COLO829 (cell line): ENCODE measurements at places on chromosomes 5 and 9.

- DNase-seq = no peak
These were observed 590.8 kb upstream of the ADAMTS16 start for GRCh38 chr5:4549351-4549750.

GRCh38 chr5:78895616-78896015 lies 89.5 kb downstream of the ARSB start:
- no peak for DNase-seq

- DNase-seq = no peak
These were observed 148.3 kb downstream of the FSTL4 start for GRCh38 chr5:133464013-133464412.

DNA sequence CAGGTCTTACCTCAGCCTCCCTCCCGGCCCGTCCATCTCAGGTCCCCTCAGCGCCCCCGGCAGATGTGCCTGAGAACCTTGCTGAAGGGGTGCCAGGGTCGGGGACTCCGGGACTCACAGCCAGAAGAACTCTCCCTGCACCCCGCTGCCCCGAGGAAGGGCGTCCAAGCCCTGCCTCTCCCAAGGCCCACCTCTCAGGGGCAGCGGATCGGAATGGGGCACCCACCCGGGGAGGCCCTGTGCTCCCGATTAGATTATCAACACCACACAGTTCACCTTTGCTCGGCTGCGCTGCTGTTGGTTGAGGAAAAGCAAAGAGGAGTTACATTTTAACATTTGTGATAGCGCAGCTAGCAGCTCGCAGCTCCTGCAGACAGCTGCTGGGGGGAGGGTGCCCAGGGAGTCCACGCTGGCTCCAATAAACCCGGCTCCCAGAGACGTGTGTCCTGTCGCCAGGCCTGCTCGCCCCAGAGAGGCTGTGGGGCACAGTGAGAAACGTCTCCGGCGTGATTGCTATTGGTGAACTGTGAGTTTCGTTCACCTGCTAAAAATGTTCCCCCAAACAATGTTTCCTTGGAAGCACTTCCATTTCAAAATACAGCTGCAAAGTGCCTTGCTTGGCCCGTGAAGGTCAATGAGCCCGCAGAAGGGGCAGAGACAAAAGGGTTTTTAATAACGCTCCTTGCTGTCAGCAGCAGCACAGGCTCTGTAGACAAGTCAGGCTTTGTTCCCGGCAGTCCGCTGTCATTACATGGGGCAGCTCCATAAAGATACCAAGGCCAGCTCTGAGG lies 18.6 kb upstream of the SLC6A19 start:
- peak; percentile 66 for DNase-seq

GRCh38 chr5:133412661-133413060 lies 199.7 kb downstream of the FSTL4 start:
- no peak for DNase-seq

- no peak for DNase-seq
These were observed 150.5 kb upstream of the CDKN2B start for GRCh38 chr9:22159586-22159985.

- no peak for DNase-seq
These were observed 8.7 kb downstream of the SNCB start for GRCh38 chr5:176621661-176622079.

DNA sequence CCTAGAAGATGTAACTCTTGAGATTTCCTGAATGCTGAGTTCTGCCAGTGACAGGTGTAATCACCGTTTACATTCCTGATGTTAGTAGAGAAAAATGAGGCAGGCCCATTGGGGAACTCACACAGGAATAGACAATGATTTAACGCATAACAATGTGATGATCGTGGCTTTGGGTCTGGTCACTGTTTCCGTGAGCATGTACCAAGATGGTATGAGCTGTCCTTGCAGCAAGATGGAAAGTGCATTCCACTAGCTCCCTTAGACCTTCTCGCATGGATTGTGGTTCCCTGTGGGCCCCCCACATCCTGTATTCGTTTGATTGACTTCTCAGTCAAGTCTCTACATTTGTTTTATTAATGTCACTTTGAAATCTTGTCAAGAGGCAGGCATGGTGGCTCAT lies 124.0 kb upstream of the DAP start:
- DNase-seq = no peak

DNA sequence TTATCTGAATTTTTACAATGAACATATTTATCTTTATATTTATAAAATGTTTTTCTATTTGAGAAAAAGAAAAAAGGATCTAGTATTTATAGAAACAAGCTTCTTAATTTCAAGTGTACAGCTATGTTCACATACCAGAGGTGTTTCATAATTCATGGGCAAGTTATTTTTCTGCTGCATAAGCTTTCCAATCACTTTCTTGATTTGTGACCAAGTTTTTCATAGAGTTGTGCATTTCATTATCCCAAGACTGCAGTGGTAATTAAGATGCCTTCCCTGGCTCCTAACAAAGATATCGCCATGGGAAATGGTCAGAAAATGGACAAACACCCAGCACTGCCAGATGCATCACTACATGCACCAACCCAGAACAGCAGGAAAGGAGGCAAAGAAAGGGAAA lies 124.6 kb downstream of the GNAQ start:
- no peak for DNase-seq

DNA sequence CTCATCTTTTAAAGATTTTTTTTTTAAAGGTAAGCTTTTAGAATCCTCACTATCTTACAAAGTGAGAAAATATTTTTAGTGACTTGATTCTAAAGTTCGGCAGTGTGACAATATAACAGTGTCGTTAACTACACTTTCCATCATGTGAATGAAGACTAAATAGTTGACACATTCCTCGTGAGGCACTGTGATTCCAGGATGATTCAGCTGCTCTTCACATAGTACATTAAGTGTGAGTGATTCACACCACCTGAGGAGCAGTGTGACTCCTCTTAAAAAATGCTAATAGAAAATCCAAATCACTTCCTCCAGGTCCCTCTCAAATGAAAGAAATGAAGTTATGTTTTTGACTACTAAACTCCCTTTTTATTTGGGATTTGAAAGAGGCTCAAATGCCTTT lies 589.5 kb downstream of the GABRG2 start:
- DNase-seq = no peak

DNA sequence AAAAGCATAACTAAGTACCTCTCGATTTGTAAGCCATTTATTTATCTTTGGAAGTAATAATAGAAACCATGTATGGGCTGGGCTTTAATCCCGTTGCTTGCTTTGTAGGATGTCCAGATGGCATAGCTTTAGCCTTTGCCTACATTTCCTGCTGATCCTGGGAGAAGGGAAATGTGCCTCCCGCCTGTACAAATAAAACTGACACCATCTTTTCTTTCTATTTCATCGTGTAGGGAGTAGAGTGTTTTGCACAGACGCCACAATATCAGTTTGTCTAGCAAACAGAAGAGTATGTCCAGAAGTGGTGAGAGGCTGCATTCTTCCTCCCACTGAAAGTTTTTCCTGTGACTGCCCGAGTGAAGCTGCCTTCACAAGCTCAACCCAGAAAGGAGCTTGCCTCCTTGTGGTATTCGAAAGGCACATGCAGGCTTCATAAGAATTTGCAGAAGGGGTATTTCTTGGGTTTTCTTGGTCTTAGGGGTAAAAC lies 24.7 kb upstream of the TJP2 start:
- DNase-seq = no peak

GRCh38 chr9:129258124-129258822 lies 80.2 kb upstream of the IER5L start:
- peak; percentile 98 for DNase-seq

GRCh38 chr5:56669534-56670483 lies 145.5 kb upstream of the MAP3K1 start:
- no peak for DNase-seq

DNA sequence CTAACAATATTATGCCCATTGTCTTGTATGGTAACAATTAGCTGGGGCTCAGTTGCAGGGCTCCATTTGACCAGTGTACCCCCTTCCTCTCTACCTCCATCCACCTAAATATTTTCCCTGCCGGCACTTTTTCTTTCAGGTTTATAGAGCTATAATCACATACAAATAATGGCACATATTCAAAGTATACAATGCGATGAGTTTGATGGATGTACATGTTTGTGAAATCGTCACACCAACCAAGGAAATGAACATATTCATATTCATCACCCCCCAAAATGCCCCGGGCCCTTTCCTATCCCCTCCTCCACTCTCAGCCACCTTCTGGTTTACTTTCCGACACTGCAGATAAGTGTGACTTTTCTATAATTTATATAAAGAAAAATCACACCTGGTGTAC lies 351.5 kb downstream of the GADD45G start:
- DNase-seq = no peak

DNA sequence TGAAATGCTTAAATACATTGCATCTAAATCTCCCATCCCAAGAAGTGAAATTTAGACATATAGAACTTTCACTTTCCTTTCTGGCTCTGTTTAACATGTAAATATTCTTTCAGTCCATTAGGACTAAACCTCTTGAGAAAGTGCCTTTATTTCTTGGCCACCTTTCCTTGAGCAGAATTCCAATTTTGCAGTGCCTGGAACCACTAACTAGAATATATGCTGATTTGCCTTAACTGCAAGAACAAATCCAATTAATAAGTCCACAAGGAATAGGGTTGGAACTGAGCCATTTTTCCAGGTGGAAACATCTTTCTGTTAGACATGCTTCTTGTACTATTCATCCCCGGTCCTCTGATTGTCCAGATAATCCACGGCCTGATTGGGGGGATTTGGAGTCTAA lies 478.0 kb downstream of the ENC1 start:
- no peak for DNase-seq

DNA sequence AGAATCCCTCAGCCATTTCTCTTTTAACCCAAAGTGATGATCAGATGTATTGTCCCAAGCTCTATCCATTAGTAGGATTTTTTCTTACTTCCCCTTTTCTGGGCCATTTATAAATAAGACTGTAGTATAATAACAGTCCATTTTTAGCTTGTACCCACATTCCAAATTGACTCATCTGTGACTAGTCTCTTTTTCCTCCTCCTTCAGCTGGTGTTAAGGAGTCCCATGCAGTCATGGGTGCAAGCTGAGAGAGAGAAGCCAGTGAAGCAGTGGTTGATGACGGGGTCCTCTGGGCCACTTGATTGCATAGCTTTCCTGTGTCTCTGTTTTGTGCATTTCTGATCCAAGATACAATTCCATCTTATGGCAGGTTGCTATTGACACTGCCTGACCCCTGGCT lies 476.0 kb upstream of the CD180 start:
- no peak for DNase-seq

- no peak for DNase-seq
These were observed 2.1 kb upstream of the TRMO start for GRCh38 chr9:97924386-97924785.

- DNase-seq = no peak
These were observed 3.7 kb downstream of the SPIN1 start for GRCh38 chr9:88391921-88392320.

- no peak for DNase-seq
These were observed 75.7 kb upstream of the CCDC112 start for GRCh38 chr5:115372146-115372545.

- DNase-seq = peak; percentile 69
These were observed 71.9 kb downstream of the MVB12B start for GRCh38 chr9:126398403-126399058.
